Activated naive CD4-positive, alpha-beta T cell treated with anti-CD3 and anti-CD28 coated beads, Interleukin-2, amount 50 U/mL, for 16 hours (primary cell): ENCODE measurements at places on chromosomes 12 and 14.

DNA sequence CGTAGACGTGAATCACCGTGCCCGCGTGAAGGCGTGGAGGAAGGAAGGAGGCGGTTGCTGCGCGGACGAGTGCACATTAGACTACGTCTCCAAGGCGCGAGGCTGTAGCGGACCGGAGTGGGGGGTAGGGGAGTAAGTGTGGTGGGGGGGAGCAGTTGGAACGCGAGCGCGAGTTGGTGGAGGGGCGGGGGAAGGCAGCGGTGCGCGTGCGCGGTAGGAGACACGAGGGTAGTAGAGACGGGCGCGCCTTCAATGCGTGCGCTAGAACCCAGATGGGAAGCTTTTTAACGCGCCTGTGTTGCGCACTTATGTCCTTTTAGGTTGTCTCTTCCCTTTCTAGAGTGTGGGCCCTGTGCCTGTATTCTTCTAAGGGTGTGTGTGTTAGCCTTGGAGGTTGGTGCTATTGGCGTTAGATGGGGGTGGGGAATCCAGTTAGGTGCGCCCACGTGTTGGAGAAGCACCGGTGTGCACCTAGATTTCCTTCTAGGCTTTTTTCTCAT, 604 bp downstream of the EIF4B start:
- peak; percentile 89 for DNase-seq

DNA sequence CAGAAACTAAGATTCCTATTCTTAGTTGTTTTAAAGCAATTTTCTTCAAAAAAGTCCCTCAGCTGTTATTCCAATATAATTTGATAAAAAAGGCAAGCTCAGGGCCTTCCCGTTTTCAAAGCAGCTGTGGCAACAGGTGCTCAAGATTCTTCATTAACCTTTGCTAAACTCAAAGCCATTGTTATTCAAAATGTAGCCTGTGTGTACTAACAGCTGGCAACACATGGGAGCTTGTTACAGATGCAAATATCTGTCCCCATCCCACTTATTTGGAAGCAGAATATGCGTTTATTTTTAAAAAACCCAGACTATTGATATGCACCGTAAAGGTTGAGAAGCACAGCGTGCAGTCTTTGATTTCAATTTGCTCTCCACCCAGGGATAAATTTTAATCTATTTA, 210.4 kb upstream of the SYT10 start:
- DNase-seq = no peak

DNA sequence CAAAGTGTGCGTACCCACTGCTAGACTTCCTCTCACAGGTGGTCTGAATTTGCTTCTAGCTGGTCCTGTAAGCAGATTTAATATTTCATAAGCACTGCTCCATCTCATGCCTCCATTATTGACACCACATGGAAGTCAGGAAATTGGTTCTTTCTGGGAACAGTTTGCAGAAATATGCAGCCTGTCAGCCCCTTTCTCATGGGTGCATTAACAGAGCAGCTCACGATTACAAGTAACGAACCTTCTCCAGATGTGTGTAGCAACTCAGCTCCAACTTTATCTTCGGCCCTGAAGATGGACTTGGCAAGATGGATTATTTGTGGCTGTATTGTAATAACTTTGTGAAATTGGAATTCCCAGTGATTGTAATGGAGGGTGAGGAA, 214.5 kb upstream of the DDHD1 start:
- DNase-seq = no peak

DNA sequence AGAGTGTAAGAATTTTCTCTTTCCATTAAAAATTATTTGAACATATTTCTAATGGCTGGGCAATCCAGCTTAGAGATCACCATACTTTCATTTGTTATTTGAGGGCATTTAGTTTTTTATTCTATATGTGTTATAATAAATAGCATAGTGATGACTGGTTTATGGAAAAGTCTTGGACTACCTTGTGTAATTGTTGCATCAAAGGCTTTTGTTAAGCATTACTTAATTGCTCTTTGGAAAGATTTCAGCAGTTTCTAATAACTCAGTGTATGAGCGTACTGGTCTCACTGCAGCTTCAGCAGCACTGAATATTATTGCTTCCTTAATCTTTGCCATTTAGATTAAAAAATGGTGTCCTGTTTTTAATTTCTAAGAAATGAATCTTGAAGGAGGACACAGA, 22.8 kb downstream of the TMEM19 start:
- DNase-seq = no peak

DNA sequence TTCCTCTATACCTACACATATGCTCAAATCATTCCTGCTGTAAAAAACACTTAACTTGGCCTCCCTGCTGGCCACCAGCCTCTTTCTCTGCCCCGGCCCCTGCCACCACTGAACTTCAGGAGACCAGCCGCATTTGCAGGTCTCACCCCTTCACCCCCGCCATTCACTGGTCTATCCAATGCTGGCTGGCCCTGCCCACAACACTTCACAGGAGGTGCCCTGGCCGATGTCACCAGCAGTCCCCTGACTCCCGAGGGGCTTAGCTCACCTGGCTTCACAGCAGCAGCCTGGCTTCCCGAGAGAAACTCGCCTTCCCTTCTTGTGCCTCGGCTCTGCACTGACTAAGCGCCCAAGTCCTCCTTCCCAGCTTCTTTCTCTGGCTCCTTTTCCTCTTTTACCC, 7.5 kb downstream of the AK7 start:
- no peak for DNase-seq

DNA sequence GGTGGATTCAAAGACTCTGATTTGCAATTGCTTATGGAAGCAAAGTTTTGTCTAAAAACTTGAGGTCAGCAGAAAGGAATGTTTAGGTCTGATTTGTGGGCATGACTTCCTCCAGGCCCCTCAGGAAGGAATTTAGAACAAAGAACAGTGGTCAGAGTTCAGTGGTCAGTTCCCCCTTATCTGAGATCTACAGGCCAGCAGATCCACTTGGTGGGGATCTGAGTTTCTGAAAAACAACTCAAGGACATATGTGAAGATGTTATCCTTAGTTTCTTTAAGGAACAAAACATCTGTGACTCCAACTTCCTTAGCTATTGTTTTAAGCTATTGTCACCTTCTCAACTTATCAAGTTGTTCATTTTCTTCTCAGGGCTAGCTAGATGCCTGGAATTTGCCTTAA, 28.0 kb upstream of the NAA30 start:
- DNase-seq = no peak

- peak; percentile 27 for DNase-seq
Observed at GRCh38 chr12:51087818-51088217, 4.4 kb upstream of the CSRNP2 start.

DNA sequence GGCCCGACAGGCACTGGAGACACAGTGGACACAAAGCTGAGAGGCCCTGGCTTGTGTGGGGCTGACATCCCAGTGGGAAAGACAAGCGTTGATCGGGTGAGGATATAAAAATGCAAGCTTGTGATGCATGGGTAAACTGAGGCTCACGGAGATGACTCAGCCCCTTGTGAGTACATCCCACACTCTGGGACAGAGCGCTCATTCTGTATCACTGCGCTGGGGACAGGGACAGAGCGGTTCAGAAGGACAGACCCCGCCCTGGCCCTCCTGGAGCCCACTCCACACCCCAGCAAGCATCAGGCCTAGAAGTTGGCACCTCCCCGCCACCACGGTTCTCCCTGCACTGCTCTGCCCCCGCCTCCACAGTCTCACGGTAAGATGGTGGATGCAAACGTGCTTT, 156.3 kb downstream of the PIWIL1 start:
- DNase-seq = no peak

GRCh38 chr12:115312901-115313300, 628.9 kb upstream of the TBX3 start:
- DNase-seq = no peak

- DNase-seq = no peak
Observed at GRCh38 chr14:67641902-67642749, 22.4 kb downstream of the ARG2 start.

GRCh38 chr14:103250874-103251273, 83.2 kb upstream of the EIF5 start:
- DNase-seq = no peak

GRCh38 chr12:123115409-123116121, 35.3 kb downstream of the PITPNM2 start:
- peak; percentile 21 for DNase-seq

DNA sequence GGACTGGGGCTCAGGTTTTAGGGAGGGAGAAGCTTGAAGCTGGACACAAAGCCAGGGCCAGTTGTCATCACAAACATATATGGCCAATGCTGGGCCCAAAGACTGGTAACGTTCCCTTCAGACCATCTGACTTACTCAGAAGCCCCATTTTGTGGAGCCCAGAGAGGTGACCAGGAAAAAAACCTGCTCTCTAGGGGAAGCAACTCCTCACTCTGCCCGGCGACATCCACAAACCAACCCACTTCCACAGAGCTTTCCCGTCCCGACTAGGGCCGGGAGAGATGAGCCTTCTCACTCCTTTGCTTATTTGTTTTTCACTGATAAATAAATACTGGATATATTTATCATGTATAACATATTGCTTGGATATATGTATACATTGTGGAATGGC, 180.9 kb upstream of the RTL1 start:
- DNase-seq = no peak

DNA sequence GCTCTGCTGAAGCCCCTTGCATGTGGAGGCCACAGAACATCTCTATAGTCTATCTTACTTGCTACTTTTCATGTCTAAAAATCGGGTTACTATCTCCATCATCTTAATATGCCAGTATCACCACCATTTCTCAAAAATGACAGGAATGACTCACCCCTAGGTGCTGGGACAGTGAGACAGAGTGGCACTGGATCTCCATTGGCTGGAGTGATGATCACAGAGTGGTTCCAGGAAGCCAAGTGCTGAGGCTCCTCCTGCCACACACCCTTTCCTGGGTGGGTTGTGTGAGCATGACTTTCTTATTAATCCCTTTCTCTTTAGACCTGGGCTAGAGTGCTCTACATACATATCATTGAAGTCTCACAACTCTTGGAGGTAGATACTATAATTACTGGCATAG, 3.3 kb upstream of the ASCL1 start:
- DNase-seq = no peak

DNA sequence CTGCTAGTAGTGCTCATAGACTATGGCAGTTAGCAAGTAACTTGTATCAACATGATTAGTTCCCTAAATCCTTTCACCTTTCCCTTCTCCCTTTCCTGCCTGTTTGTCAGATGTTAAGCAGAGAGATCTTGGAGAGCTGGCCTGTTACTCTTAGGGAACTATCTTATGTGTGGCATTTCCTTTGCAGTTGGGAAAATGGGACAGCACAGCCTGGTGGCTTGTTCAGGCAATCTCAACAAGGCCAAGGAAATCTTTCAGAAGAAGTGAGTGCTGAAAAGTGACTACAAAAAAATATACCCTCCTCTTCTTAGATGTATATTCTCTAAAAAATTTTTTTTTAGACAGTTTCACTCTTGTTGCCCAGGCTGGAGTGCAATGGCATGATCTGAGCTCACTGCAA, 7.4 kb downstream of the PARP2 start:
- no peak for DNase-seq

GRCh38 chr12:46489951-46490388, 117.4 kb upstream of the SLC38A2 start:
- DNase-seq = no peak

DNA sequence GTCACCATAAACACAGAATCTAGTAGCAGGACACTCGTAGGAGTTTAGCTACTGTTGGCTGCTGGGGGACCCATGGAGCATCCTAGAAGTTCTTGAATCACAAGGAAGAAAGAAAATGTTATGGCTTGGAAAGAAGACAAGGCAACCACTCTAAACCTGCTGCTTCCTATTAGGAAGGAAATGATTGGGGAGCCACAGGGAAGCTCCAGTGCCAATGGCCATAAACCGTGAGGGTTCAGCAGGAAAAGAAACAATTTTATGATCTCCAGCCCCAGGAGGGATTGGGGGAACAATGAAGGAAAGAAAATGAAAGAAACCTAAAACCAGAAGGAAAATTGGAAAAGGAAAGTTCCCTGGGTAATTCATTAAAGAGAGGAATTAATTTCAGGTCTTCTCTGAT, 372.0 kb downstream of the FUT8 start:
- DNase-seq = no peak

- no peak for DNase-seq
Observed at GRCh38 chr14:33063521-33063920, 124.8 kb downstream of the NPAS3 start.

DNA sequence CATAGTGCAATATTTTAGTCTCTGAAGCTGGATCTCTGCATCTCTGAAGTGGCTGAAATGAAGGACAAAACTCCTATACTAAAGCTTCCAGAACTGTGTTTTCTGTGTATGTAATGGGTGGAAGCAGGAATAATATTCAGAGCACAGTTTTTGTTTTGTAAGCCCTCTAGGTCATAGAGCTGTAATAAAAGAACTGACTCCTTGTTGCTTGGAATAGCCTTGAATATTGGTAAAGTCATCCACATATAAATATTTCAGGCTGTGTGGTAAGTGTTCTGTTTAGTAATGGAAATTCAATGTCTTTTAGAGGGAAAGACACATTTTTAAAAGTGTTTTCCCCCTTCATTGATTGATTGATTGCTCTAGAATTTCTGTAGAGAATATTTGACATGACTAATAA, 18.2 kb upstream of the AKAP6 start:
- no peak for DNase-seq

- DNase-seq = no peak
Observed at GRCh38 chr12:6084261-6084968, 40.1 kb downstream of the VWF start.
